Stimulated activated CD8-positive, alpha-beta memory T cell treated with anti-CD3 and anti-CD28 coated beads, Interleukin-15, amount 100 ng/mL, for 1 hour (primary cell): ENCODE measurements at places on chromosomes 13 and 19.
A peak's percentile ranks its signal among the peaks of the same experiment; 100 is the strongest.

DNA sequence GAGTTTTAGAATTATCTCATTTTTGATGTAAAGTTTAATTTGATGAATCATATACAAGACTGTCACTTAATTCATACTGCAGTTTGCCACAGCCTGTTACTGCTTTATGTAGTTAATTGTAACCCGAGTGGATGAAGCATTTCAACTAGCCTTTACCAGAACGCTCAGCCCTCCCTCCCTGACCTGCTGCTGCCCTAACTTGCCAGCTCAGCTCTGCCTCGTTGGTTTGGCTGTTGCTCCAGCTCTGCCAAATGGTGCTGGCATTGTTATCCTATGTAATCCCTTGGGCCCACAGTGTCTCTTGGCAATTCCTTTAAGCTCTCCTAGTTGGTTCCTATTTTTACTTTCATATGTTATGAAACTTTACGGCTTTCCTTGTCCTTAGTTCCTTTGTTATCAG is 113.3 kb downstream of the LMO7 start:
- DNase-seq: no peak

DNA sequence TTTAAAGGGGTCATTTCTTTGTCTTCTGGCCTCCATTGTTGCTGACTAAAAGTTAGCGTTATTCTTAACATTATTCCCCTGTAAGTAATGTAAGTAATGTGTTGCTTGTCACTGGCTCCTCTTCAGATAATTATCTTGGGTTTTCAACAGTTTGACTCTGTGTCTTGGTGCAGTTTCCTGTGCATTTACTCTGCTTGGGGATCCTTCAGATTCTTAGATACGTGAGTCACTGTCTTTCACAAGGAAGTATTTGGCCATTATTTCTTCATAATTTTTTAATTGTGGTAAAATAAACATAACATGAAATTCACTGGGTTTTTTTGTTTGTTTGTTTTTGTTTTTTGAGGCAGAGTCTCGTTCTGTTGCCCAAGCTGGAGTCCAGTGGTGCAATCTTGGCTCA is 13.5 kb upstream of the OR7D2 start:
- no peak for DNase-seq

- no peak for DNase-seq
Observed at GRCh38 chr19:51368366-51369282, at the start of gene CLDND2. Gene CLDND2, minus strand, starts transcription at chr19:51369003. Its CDS starts 426 bp downstream, at chr19:51368577.

GRCh38 chr19:35565016-35565856 is 1.8 kb upstream of the ATP4A start:
- no peak for DNase-seq

DNA sequence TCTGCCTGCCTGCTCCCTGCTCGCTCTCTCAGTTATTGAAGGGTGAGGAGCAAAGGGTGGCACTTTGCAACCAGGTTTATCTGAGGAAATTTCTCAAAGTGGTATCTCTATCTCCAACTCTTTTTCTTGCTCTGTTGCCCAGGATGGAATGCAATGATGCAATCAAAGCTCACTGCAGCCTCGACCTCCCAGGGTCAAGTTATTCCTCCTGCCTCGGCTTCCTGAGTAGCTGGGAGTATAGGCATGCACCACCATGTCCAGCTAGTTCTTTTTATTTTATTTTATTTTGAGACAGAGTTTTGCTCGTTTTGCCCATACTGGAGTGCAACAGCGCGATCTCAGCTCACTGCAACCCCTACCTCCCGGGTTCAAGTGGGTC is 4.9 kb downstream of the ACTMAP start:
- no peak for DNase-seq

DNA sequence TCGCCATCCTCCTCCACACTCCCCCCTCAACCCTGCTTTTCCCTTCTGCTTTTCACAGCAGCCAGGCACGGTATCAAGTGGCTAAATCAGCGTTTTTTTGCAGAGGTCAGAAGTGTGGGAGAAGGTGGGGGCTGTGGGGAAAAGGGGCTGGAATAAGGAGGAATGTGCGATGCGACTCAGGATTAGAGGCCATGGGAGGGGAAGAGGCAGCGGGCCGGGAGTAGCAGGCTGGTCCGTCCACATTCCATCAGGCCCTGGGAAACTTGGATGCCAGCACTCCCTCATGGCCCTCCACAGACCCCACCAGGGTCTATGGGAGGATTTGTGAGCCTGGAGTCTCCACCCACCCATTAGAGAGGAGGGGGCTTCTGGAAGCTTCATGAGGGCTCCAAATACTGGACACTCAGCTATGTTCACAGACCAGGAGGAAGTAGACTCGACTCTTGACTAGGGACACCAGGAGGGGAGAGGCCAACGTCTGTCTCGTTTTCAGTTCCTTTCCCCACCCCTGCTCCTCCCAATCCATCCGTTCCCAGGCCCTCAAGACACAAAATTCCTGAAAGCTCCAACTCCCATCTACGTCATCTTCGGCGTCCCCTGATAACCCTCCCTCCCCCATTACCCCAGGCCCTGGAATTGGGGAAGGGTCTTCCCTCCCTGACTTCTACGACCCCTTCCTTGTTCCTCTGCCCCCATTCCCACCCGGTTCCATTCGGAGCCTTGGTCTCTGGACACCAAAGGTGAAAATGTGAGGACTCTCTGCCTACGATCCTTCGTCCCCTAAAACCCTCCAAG is 3.3 kb upstream of the KCNC3 start:
- DNase-seq: no peak

DNA sequence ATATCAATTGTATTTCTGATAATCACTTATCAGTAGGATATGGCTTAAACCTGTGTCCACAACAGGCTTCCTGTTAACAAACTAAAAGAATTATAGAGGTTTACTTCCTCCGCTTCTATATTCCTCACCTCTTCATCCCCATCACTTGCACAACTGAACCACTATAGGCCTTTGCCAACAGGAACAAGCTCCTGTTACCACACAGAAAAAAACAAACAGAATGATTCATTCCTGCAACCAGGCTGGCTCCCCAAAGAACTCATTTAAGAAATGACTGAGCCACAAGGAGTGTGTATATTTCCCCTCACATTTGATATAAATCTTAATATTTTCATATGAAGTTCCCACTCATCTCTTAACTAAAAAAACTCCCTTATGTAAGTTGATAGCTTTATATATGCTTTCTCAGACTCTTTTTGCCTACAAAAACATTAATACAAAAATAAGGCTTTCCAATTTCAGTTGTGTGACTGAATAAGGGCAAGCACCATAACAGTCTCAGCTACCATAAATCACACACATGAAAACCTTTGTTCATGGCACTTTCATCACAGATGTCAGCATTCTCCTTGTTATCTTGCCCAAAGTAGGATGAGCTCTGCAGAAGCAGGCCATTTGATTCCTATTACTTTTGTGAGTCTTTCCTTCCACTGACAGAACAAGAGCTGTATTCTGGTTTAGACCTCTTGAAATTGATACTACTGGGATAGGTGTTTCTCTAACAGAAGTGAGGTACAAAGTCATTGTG is 366.8 kb downstream of the SLITRK1 start:
- DNase-seq: no peak

DNA sequence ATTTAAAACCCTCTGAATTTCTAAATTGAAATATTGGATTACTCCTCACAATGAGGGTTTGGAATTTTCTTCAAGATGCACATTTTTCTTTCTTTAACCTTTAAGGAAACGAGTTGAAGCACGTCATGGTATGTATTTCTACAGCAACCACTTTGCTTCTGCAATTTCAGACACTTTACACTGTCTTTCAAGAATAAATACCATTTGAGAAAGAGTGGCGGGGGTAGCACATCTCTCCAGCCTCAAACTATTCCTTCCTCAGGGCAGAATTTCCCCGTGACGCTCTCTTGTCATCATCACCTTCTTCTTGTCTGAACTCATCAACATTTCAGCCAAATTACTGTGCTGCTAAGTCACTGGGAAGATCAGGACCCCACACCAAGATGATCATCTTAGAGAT is 1073.4 kb downstream of the EFNB2 start:
- DNase-seq: no peak

DNA sequence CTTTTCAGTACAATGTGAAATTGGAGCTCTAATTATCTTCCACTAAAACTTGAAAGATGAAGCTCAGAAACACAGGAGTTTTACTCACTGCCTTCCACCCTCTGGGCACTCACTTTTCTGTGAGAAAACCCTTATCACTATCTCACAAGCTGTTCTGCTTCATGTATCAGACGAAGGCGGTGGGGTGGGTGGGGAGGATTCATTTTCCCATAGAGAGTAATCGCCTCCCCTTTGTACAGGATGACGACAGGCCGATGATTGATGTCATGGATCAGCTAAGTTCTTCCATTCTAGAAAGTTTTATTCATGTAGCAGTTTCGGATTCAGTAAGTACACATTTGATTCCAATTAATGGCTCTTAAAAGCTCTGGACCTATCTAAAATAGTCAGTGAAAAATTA is 139.9 kb downstream of the ZAR1L start:
- DNase-seq: no peak

DNA sequence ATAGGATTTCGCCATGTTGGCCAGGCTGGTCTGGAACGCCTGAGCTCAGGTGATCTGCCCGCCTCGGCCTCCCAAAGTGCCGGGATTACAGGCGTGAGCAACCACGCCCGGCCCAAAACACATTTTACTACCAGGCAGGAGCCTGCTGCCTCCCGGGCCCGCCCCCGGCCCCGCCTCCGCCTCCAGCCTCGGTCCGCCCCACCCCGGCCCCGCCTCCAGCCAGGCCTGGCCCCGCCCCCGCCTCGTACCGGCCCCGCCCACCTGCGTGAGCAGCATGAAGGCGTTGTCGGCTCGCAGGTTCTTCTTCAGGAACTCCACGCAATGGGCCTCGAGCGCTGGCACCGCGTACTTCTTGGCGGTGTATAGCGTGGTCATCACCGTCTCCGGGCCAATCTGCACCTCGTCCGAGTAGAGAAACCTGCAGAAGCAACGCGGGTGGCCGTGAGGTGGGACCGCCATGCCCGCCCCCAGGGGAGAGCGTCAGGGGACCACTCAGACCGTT is 22.7 kb downstream of the BTBD2 start:
- DNase-seq: no peak

DNA sequence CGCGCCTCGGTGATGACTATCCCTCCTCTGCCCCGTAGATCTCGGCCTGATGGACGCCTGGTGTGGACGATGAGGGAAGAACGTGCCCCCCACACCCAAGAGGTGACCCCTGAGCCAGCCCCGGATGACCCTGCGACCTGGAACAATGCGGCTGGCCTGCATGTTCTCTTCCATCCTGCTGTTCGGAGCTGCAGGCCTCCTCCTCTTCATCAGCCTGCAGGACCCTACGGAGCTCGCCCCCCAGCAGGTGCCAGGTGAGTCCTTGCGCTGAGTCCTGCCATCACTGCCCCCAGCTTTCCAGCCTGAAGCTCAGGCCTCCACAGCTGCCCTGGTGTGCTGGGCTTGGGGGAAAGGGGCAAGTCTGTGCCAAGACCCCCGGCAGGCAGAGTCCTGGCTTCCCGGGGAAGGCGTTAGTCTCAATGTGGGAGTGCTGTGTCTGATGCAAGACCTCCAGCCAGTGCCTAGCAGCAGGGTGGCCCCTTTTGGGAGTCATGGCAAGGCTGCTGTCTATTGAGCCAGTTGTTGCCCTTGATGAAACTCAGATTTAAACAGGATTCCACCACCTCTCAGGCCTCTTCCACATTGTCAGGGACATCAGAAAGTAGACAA is 67.5 kb downstream of the CHST8 start:
- no peak for DNase-seq

GRCh38 chr19:39502640-39503417 is 4.1 kb downstream of the DLL3 start:
- DNase-seq: peak; percentile 38

- peak; percentile 41 for DNase-seq
Observed at GRCh38 chr19:4369109-4369887, 25.9 kb downstream of the MPND start.

DNA sequence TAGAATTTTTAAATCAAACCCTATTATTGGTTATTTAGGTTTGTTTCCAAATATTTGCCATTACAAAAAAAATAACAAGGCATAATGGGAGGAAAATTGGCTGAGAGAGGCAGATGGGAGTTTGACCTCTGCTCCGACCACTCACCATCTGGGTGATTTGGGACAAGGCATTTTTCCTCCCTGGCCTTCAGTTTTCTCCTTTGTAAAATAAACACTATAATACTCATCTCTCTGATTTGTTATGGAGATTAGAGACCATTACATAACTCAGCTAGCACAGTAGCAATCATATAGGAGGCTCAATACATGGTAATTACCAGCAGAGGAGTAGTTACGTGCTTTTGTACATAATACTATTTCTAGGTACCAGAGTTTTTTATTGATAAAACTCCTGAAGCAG is 70.2 kb upstream of the STK24 start:
- DNase-seq: no peak

- no peak for DNase-seq
Observed at GRCh38 chr13:114074671-114075315, 57.6 kb downstream of the RASA3 start.

DNA sequence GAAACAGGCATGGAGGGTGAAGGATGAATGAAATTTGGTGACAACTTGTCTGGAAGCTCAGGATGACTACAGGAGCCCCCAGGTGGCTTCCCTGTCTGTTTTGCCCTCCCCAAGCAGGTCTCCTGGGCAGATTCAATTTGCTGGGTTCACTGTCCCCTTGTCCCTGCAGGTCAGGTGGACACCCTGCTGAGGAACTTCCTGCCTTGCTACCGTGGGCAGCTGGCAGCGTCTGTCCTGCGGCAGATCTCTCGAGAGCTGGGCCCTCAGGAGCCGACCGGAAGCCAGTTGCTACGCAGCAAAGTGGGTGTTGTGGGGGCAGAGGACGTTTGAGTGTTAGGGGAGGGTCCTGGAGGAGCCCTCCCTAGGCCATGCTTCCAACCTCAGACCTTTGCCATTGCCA is 19.1 kb downstream of the PGLS start:
- no peak for DNase-seq

GRCh38 chr13:26370553-26370952 is 116.6 kb downstream of the CDK8 start:
- no peak for DNase-seq

GRCh38 chr19:4279530-4280422 is 710 bp downstream of the SHD start:
- no peak for DNase-seq

DNA sequence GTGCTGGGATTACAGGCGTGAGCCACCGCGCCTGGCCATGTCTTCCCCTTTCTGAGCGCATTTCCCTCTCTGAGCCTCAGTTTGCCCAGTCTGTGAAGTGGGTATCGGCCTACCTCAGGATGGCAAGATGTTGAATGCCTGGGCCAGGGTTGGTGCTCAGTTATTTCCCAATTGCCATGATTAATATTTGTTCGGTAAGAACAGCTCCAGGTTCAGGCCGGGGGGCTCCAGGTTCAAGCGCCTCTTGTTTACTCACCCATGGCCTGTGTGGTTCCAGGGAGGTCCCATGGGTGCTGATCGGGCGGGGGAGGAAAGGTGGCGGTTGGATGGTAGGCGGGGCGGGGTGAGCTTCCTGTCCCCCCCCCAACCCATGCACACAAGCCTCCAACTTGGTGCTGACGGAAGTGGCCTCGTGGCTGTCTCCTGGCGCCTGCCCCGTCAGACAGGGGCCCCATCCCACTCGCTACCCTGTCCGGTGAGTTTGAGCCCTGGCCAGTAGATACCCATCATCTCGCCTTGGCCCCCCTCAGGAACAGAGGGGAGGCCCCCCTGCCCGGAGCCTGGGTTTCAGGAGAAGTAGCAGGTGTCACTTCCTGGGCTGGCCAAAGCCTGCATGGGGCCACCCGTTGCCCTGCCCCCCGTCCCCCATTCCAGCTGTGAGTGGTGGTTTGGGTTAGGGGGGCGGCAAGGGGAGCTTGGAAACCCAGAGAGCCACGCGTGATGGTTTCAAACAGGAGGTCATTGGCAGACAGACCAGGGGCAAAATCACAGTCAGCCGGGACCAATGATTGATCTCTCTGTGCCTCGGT is at the start of gene FCHO1:
FCHO1 (plus strand) TSS at position 375 of the 809 bp plus-strand sequence. CDS start 3,688 bp downstream, outside the sequence.
- peak; percentile 78 for DNase-seq
